ENCODE measurements at places on chromosomes 16 and 17.

DNA sequence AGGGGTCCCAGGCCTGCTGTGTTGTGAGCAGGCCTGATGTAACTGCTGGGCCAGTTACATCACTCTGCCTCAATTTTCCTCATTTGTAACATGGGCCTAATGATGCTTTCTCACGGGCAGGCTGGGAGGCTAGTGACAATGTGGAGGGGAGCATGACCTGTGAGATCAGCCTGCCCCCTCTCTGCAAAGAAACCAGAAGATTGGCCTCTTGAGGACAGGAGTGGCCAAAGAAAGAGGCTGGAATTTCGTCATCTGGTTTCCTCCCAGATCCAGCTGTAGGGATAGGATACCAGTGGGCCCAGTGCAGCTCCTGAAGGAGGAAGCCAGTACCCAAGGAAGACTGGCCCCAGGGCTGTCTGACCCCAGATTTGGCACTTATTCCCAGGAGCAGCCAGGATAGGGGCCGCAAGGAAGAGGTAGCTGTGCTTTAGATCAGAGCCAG lies 615 bp upstream of the SREBF1 start:
- peak; percentile 44 for DNase-seq

- no peak for DNase-seq
These were observed 71.1 kb downstream of the IRX3 start for GRCh38 chr16:54215471-54215870.

DNA sequence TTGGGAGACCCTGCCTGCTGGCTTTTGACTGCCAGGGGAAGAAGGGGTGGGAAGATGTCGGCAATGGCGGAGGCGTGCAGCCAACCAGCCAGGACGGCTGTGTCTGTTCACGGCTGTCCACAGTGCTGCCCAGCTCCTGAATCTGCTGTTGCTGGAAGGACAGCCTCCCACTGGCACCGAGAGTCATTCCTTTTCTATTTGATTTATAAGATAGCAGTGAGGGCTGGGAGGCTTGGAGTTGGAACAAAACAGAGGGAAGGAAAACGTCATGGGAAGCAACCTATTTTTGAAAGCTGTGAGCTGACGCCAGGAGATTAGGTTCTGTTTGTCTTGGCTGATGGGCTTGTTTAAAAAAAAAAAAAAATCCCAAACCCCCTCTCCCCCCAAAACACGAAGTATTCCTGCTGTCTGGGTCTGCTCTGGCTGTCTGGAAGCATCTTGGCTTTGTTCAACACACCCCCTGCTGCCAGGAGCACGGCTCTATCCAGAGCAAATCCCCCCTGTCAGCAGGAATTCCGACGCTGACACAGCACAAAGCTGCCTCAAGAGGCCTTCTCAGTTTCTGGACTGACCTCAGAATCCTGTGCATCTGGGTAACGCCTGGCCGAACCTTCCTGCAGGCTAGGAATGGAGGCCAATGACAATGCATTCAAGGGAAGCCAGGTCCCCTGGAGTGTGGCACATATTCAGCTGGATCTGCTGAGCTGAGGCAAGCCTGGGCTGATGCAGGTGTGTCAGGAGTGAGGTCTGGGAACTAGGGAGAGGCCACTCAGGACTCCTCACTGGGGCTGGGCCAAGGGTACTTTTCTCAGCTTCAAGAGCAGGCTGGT lies 41.0 kb upstream of the SREBF1 start:
- DNase-seq = no peak

GRCh38 chr16:51756447-51757123 lies 605.5 kb upstream of the SALL1 start:
- DNase-seq = no peak

GRCh38 chr16:84223456-84223855 lies 16.4 kb downstream of the KCNG4 start:
- no peak for DNase-seq

GRCh38 chr16:57186872-57187854 lies 1.0 kb downstream of the RSPRY1 start:
- DNase-seq = peak; percentile 46

DNA sequence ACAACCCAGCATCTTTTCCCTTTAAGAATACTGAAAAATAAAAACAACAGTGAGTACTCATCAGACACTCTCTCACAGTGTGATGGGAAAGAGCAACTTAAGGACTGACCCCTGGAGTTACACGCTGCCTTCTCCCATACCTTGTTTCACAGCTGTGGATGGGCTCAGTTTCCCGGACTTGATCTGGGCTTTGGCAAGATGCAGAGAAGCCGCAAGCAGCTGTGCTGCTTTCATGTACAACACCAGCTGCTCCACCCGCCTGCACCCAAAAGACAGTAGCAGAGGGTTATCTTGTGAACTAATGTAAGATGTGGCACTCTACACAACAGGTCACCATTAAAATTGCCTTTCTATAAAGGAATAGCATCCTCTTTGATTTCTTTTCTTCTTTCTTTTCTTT lies 32.7 kb upstream of the ALDH3A1 start:
- no peak for DNase-seq

GRCh38 chr16:88363239-88363891 lies 19.4 kb upstream of the ZNF469 start:
- no peak for DNase-seq

GRCh38 chr16:77853161-77853560 lies 64.8 kb downstream of the VAT1L start:
- DNase-seq = no peak

DNA sequence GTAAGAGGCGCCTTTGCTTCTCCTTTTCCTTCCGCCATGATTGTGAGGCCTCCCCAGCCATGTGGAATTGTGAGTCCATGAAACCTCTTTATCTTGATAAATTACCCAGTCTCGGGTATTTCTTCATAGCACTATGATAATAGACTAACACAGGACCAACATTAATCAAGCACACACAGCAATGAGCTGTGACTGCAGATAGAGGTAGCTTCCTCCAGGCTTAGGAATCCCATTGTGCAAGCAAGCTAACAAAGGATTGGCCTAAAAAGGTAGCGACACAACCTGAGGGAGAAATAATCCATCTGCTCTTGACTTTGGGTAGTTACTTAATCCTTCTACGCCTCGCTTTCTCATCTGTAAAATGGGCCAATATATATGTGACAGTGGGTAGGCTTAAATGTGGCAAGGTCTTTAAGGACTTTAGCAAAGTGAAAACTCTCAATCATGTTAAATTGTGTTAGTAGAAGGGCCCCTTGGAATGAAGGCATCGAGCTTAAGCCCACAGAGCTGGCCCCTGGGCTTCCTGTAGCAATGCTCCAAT lies 393.6 kb downstream of the SOX9 start:
- DNase-seq = no peak

- DNase-seq = no peak
These were observed 743 bp downstream of the SHCBP1 start for GRCh38 chr16:46620266-46621005.

- no peak for DNase-seq
These were observed 93.5 kb downstream of the RBFOX1 start for GRCh38 chr16:7426161-7426560.

DNA sequence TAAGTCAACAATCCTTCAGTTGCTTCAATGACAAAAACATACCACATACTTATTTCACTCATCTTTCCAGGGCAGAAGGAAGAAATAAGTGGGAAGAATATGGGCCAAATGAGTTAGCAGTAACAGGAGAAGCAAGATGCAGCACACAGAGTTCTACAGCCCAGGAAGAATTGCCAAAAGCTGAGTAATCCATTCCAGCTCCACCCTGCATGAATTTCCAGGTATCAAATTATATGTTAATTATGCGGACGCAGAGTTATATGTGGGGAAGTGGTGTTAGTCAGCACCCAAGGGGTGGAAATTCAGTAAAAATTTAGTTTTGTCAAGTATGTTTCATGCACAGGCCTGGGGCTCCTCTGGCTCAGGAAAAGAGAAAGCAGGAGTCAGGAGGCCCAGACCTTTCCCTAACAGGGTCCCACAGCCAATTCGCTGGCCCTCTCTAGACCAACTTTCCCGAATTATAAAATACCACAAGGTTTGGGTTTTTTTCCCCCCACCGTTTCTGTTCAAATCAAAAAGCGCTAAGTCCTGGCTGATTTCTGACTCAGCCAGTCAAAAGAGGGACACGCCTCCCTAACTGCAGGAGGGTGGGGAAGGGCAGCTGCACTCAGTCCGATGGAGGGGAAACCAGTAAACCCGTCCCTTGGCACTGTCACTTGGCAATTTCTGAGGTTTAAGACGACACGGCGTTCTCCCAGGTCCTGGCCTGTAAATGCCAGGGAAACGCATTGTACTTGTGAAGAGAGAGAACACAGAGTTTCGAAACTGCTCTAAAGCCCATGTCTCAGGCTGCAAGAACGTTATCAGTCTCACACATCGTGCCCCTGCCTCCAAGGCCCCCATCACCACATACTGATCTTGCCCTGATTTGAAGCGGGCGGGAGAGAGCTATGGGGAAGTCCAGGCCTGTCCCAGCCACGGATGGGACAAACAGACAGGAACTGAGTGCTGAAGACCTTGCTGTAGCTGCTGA lies 58.1 kb downstream of the ZFHX3 start:
- no peak for DNase-seq

DNA sequence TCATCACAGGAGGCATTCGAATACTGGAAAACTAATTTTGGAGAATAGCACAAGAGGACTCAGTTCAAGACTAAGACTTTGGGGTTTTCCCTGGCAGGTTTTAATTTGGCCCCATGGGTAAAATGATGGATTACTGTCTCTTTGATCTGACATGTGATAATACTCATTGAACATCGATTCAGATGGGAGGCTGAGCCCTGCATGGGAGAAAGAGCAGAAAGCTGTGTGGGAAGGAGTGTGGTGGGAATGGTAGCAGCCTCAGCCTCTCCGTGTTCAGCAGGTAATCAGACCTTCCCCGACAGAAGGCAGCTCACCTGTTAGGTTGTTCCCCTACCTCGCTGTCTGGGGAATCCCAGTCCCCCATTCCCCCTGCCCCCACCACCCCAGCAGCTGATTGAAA lies 124.7 kb upstream of the TNRC6C start:
- no peak for DNase-seq

GRCh38 chr16:535446-536405 lies 8.2 kb downstream of the CAPN15 start:
- DNase-seq = no peak

DNA sequence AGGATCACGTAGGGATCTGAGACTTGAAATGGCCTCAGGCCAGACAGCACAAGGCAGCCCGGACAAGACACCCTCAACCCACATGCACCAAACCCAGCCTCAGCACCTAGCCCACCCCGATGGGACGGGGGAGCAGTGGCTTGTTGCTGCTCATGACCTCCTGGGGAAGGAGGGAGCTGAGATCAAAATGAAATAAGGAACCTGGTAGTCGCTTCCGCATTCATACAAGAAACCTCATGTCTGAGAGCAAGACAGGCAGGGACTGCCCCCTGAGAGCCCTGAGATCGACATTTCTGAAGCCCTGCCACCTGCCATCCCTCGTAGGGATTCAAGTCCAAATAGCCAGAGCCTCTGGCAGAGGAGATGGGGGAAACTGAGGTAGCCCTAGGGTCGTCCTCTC lies 5.7 kb upstream of the CEP131 start:
- no peak for DNase-seq

DNA sequence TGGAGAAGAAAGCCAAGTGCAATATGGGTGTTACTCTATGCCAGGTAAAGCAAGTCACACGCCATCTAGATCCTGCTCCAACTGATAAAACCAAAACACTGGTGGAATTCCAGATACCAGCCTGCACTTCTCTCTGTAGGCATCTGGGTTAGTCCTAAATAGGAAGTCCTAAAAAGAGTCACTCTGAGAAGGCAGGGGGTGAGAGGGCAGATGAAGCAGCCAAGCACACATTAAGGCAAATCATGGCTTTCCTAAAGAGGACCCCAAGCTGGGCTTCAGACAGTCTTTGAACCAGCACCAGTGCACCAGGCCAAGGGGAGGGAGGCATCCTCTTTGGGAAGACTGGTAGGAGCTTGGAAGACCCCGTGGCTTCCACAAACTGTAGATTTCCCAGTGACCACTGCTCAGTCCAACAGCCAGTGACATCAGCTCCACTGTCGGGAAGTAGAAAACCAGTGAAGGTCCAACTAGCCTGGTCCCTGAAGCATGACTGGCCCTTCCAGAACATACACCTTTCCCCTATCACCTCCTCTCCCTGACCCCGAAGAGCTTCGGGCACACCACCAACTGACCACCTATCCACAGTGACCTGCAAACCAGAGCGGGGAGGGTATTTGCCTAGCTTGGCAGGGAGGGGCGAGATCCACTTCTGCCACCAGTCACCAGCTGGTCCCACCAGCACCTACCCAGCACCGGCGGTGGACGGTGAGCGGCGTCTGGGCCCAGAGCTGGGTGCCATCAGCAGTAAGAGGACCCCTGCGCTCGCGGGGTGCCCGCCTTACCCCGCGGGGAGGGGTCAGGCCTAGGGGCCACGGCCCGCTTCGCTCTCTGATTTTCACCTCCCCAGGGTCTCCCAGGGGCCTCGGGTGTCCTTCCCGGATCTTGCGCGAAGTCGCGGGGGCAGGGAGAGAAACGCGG lies 1.0 kb downstream of the LITAF start:
- no peak for DNase-seq

DNA sequence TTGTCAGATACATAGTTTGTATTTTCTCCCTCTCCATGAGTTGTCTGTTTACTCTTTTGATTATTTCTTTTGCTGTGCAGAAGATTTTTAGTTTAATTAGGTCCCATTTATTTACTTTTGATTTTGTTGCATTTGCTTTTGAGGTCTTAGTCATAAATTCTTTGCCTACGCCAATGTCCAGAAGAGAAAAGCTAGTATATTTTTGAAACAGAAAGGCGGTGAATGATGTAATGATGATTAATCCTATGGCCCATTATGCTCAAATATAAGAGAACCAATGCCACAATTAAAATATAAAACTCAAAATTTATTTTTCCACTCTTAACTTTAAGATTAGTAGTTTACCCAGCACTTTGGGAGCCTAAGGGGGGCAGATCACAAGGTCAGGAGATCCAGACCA lies 59.8 kb upstream of the SMIM36 start:
- no peak for DNase-seq

DNA sequence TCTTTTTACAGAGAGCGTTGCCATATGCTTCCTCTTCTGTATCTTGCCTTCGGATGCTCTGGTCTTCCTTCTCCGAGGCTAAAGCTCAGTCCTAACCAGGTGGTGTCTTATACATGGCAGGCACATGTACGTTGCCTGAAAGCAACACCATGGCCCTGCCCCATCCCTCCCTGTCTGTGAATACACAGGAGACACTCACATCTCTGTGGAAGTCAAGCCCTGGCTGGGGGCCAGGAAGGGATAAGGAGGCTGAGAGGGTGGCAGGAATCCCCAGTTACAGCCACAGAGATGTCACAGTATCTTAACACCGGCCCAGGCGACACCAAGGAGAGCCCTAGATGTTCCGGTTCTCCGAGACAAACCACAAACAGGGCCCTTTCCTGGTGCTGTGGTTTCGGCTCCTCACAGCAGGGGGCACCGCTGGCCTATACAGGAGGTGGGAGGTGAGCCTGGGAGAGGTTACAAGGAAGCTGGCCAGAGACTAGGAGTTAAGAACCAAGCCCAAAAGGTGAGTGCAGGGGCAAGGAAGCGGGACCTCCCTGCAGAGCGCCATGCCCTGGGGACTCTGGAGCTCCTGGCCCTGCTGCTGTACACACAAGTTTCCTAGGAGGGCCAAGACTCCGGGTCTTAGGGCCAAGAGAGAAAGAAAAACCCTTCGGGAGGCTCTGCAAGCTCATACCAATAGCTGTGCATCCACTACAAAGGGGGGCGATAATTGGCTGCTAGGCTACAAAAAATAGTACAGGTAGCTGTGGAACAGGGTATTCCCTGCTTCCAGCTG lies 41.7 kb downstream of the SRL start:
- peak; percentile 71 for DNase-seq

- DNase-seq = no peak
These were observed 2.4 kb downstream of the AMFR start for GRCh38 chr16:56422896-56423441.

GRCh38 chr16:88781140-88782077 lies 3.6 kb downstream of the PIEZO1 start:
- no peak for DNase-seq
